ENCODE measurements at places on chromosomes 2 and 18.

DNA sequence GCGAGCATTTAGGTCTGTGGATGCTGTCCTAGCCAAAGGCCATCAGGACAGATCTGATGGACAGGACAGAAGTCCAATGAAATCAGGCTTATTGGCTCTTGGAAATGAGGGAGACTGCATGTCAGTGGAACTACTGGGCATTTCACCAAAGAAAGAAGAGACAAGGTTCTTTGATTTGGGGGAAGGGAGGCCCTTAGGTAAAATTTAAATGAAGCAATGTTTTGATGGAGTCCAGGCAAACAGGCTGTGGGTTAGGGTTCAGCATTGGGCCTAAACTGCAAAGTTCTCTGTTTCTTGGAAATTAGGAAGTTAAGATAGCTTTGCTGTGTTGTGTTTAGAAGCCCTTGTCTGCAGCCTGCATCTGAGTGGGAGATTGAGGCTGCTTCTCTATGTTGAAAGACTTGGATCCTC is 31.6 kb upstream of the RNF149 start:
- H3K36me3 ChIP-seq, result no peaks in the 10 kb centered on the region
- H3K27me3 ChIP-seq, result no peaks in the 10 kb centered on the region
- DNase-seq, result peak; percentile 46

DNA sequence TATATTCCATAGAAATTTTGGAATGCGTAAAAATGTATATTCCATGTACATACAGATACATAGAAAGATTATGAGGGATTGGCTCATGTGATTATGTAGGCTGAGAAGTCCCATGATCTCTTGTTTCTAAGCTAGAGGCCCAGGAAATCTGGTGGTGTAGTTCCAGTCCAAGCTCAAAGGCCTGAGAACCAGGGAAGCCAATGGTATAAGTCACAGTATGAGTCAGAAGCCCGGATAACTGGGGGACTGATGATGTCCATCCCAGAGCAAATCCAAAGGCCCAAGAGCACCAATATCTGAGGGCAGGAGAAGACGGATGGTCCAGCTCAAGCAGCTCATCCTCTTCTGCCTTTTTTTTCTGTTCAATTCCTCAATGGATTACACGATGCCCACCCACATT is 385.0 kb upstream of the KLHL29 start:
- H3K27ac ChIP-seq, result no peak overlapping the region
- H3K4me1 ChIP-seq, result no peaks in the 10 kb centered on the region
- no peaks in the 10 kb centered on the region for H3K36me3 ChIP-seq
- no peak overlapping the region for H3K4me3 ChIP-seq
- DNase-seq, result no peak

DNA sequence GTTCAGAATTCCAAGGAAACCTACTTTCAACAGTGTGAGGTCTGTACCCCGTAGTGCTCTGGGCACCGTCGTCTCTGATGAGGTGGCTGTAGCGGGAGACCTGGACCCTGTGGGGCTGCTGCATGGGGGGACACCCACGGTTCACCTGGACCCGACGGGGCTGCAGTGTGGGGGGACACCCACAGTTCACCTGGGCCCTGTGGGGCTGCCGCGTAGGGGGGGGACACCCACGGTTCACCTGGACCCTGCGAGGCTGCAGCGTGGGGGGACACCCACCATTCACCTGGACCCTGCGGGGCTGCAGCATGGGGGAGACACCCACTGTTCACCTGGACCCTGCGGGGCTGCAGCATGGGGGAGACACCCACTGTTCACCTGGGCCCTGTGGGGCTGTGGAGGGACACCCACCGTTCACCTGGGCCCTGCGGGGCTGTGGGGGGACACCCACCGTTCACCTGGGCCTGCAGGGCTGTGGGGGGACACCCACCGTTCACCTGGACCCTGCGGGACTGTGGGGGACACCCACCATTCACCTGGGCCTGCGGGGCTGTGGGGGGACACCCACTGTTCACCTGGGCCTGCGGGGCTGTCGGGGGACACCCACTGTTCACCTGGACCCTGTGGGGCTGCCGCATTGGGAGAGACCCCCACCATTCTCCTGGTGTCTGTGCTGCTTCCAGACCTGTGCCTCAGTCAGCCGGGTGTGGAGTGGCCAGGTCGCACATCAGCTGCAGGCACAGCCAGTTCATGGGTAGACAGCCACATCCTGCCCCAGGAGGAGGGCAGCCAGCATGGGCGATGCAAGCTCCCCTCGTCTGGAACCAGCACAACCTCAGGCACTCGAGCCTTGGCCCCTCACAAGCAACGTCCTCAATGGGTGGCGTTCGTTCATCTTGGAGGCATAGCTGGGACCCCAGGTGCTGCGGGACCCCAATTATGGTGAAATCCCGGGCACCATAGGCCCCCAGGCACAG is 114.5 kb downstream of the TMEM18 start:
- no peak overlapping the region for H3K4me3 ChIP-seq
- H3K4me1 ChIP-seq, result peaks cover 11% of the 10 kb centered on the region
- H3K27me3 ChIP-seq, result peaks cover 33% of the 10 kb centered on the region
- no peak for DNase-seq
- no peak overlapping the region for H3K27ac ChIP-seq
- no peaks in the 10 kb centered on the region for H3K36me3 ChIP-seq

DNA sequence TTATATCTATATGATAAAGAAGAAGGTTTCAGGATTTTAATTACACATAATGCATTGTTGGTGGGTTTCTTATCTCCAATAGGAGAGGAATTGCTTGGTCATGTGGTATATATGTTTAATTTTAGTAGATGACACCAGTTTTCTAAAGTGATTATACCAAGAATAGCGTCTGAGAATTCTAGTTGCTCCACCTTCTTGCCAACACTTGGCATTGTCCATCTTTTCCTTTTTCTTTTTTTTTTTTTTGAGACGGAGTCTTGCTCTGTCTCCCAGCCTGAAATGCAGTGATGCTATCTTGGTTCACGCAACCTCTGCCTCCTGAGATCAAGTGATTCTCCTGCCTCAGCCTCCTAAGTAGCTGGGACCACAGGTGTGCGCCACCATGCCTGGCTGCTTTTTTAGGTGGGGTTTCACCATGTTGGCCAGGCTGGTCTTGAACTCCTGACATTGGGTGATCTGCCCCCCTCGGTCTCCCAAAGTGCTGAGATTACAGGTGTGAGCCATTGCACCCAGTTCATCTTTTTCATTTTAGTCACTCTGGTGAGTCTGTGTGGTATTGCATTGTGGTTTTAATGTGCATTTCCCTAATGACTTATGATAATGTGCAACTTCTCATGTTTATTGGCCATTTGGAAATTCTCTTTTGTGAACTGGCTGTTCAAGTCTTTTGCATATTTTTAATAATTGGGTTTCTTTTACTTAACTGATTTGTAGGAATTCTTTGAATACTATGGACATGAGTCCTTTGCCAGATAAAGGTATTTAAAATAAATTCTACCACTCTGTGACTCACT is 37.3 kb upstream of the ZNF512 start:
- H3K36me3 ChIP-seq, result no peaks in the 10 kb centered on the region
- H3K27ac ChIP-seq, result no peak overlapping the region
- no peaks in the 10 kb centered on the region for H3K27me3 ChIP-seq
- H3K4me3 ChIP-seq, result no peak overlapping the region
- DNase-seq, result peak; percentile 54

GRCh38 chr2:37904993-37905392 is 20.1 kb upstream of the RMDN2 start:
- no peak overlapping the region for H3K27ac ChIP-seq
- no peak overlapping the region for H3K4me3 ChIP-seq
- H3K27me3 ChIP-seq, result no peaks in the 10 kb centered on the region
- no peak for DNase-seq
- no peaks in the 10 kb centered on the region for H3K36me3 ChIP-seq
- no peaks in the 10 kb centered on the region for H3K4me1 ChIP-seq

DNA sequence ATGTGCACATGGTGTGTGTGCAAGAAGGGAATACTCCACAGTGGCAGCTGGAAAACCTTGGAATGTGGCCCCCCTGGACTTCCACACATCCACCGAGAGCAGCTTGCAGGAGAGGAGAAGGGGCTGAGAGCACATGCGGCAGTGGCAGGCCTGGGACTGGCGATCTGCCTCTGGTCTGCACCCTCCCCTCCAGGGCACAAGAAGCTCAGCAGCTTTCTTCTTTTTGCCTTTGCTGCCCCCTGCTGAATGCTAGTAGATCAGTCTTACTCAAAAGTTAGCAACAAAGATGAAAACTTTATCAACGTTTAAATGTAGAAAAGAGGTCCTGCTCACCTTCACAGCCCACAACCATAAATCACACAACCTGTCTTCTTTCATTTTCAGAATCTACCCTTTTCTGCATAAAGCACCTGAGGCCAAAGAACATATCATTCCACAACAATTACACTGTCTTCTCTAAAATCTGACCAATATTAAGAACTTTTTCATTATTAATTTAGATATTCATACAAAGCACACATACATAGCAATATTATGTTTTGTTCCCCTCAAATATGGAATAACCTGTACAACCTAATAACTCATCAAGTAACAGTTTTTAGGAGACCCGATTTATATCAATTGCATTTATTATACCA is 34.6 kb downstream of the TGFBRAP1 start:
- no peak overlapping the region for H3K27ac ChIP-seq
- no peaks in the 10 kb centered on the region for H3K27me3 ChIP-seq
- peak; percentile 67 for DNase-seq
- no peak overlapping the region for H3K4me3 ChIP-seq
